ENCODE measurements at places on chromosomes 12 and 14.

DNA sequence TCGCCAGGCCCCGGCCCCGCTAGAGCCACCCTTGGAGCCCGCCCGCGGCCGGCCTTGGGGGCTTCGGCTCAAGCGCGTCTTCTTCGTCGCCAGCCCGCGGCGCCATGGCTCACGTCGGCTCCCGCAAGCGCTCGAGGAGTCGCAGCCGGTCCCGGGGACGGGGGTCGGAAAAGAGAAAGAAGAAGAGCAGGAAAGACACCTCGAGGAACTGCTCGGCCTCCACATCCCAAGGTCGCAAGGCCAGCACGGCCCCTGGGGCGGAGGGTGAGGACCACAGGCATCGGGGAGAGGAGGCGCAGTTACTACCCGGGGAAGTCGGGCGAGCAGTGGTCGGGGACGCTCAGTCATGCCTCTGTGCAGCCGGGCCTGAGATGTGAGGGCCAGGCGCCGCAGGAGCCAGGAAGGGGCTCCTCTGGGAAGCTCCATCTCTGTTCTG, 573 bp downstream of the ARL6IP4 start:
- DNase-seq, result peak; percentile 57

DNA sequence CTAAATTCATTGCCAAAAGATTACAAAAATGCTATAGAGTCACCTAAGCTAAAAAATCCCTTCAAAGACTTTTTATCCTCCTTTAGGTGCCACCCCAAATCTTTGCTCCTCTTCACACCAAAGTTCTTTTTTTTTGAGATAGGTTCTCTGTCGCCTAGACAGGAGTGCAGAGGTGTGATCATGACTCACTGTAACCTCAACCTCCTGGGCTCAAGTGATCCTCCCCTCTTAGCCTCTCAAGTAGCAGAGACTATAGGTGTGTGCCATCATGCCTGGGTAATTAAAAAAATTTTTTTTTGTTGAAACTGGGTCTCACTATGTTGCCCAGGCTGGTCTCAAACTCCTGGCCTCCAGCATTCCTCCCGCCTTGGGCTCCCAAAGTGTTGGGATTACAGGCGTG, 47.9 kb downstream of the WDHD1 start:
- DNase-seq, result no peak

- DNase-seq, result no peak
These were observed 55.9 kb downstream of the C14orf132 start for GRCh38 chr14:96095058-96095457.

DNA sequence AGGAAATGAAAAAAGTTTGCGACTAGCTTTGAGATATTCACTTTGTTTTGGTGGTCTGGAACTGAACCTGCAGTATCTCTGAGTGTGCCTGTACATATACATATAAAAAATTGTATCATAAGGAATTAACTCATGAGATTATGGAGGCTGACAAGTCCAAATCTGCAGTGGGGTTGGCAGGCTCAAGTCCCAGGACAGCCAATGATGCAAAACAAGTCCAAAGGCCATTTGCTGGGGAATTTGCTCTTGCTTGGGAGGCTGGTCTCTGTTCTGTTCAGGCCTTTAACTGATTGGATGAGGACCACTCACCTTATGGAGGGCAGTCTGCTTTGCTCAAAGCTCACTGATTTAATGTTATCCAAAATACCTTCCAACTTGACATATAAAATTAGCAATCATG, 66.8 kb downstream of the FGD4 start:
- DNase-seq, result no peak
